Lower lobe of right lung (tissue), 2 donors: ENCODE measurements at places on chromosomes 12 and 14.
A peak's percentile ranks its signal among the peaks of the same experiment; 100 is the strongest.

DNA sequence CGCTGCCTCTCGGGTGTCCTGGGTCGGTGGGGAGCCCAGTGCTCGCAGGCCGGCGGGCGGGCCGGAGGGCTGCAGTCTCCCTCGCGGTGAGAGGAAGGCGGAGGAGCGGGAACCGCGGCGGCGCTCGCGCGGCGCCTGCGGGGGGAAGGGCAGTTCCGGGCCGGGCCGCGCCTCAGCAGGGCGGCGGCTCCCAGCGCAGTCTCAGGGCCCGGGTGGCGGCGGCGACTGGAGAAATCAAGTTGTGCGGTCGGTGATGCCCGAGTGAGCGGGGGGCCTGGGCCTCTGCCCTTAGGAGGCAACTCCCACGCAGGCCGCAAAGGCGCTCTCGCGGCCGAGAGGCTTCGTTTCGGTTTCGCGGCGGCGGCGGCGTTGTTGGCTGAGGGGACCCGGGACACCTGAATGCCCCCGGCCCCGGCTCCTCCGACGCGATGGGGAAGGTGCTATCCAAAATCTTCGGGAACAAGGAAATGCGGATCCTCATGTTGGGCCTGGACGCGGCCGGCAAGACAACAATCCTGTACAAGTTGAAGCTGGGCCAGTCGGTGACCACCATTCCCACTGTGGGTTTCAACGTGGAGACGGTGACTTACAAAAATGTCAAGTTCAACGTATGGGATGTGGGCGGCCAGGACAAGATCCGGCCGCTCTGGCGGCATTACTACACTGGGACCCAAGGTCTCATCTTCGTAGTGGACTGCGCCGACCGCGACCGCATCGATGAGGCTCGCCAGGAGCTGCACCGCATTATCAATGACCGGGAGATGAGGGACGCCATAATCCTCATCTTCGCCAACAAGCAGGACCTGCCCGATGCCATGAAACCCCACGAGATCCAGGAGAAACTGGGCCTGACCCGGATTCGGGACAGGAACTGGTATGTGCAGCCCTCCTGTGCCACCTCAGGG, 679 bp downstream of the ARF6 start:
- peak; percentile 86 for DNase-seq

DNA sequence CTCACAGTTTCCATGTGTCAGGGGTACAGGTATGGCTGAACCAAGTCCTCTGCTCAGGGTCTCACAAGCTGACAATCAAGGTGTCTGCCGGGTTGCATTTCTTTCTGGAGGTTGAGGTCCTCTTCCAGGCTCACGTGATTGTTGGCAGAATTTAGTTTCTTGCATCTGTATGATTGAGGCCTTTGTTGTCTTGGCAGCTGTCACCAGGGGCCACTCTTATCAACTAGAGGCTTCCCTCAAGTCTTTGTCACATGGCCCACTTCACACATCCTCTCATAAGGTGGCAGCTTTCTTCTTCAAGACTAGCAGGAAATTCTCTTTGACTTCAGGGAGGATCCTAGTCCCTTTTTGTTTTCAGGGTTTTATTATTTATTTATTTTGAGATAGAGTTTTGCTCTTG, 46.0 kb upstream of the FOS start:
- DNase-seq = no peak

GRCh38 chr12:103667125-103667524, 80.1 kb downstream of the STAB2 start:
- no peak for DNase-seq

DNA sequence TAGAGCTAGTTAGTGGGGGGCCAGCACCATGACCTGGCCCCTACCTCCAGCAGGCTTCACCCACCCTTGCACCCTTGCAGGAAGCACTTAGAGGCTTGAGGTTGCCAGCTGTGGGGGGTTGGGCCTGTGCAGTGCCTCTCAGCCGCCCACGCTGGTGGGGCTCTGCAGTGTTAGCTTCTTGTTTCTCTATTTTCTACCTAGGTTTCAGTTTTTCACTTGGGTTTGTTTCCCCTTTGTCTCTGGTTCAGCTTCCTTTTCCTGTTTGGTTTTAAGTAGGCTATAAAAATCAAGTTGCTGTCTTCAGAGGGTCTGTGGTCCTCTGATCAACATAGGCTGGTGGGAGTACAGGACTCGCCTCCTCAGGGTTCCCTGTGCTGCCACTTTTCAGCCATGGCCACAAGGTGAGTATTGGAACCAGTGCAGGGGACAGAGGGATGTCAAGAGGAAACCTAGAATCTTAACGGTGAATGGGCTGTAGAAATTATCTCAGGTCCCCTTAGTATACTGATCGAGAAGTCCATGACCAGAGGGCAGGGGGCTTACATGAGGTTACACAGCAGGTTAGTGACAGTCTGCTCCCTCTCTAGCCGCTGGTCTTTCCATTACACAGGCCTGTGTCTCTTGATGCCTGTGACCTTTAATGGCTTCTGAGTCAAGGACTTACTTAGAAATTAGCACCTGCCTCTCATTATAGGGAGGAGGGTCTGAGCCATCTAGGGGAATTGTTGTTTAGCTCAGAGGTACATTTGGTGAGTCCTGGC, at the start of gene EVL:
Gene EVL (plus strand): TSS at position 312 of the 761 bp plus-strand sequence. CDS start 79 bp downstream, at position 391.
- peak; percentile 87 for DNase-seq

- no peak for DNase-seq
Measured at GRCh38 chr14:37602605-37603453, 7.4 kb downstream of the TTC6 start.

- peak; percentile 89 for DNase-seq
Measured at GRCh38 chr12:96399120-96399918, 920 bp downstream of the CDK17 start.

GRCh38 chr14:34064349-34064748, 113.5 kb upstream of the EGLN3 start:
- DNase-seq = no peak

DNA sequence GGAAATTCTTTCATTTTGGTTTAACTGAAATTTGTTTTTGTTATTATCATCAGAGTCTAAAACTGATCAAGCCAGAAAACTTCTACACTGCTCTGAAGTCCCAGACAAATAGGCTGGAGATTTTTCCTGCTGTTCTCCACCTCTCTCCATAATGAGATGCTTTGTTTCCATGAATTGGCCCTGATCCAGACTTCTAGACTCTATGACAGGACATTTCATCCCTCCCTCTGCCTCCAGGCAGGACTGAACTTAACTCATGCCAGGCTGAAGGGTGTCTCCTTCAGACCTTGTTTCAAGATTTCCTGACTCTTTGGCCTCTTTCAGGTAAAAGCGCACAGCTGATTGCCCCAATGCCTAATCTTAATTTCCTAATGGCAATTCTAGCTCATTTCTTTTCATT, 69.1 kb upstream of the HOXC13 start:
- no peak for DNase-seq

DNA sequence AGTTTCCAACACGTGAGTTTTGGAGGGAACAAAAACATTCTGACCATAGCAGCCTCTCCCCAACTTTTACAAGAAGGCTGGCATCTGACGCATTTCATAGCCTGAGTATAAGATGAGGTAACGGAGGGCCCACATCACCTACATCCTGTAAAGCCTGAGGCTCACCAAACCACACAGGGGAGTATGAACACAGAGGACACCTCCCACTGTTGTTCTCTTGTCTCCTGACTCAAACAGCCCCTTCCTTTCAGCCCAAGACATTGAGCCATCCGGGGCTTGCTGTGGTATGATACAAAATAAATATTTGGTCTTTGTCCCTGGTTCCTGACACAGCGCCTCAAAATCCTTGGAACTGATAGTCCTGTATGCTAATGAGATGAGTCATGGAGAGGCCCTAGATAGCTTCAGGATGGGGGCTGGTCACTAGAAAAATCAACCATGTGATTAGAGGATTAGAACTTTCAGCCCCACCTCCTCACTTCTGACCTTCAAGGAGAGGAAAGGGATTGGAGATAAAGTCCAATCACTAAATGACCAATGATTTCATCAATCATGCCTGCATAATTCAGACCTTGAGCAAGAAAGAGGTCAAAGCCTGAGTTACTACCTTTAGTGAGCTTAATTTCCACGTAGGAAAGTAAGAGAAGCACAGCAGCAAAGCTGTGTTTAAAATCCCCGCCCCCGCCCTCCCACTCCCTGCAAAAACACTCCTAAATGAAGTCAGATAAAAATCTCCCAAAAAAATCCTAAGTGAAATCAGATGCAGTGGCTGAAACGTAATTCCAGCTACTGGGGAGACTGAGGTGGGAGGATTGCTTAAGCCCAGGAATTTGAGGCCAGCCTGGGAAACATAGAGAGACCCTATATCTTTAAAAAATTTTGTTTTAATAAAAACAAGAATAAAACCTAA, 236.4 kb downstream of the PCNX1 start:
- DNase-seq = no peak

- DNase-seq = no peak
Measured at GRCh38 chr12:15650399-15651128, 138.6 kb downstream of the EPS8 start.

- DNase-seq = no peak
Measured at GRCh38 chr14:77403768-77404167, 19.6 kb downstream of the NOXRED1 start.

DNA sequence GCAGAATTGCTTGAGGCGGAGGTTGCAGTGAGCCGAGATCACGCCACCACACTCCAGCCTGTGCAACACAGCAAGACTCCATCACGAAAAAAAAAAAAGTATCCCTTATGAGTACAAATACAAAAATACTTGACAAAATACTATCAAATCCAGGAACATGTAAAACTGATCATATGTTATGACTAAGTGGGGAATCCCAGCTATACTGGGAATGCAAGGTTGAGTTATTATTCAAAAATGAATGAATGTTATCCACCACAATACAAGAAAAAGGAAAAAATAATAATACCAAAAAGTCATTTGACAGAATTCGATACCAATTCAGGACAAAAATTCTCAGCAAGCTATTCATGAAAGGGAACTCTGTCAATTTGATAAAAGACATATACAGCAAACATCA, 32.6 kb downstream of the MOK start:
- DNase-seq = no peak

DNA sequence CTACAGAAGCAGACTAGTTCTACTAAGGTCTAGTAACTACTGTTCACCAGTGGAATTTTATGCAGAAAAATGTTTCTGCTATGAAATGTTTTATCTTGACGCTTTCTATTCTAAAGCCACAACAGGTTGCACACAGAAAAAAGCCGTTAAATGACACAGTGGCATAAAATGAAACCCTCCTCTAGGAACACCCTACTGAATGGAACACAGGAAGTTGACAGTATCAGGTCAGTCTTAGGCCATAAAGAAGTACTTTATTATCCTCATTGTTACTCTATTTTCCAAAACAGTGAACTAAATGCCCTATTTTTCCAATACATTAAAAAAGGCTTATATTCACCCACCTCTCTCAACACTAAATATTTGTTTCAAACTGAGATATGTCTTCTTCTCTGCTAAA, 21.9 kb downstream of the EPS8 start:
- DNase-seq = no peak

DNA sequence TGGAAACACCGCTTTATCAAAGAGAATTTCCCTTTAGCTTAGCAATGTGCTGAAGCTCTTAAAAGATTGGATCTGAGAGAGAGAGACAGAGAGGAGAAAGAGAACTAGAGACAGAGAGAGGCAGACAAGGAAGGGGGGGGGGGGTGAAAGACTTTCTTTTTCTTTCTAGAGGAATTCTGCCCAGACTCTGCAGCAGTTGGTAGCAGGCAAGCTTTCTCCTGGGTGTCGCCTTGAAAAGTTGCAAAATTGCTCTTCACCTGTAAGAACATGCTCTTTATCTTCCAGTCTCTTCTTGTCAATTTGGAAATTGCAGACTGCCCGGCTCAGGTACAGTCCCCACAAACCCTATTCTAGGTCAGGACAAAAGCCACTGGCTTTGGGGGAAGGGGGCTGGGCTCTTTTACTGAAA, 2.9 kb upstream of the OTX2 start:
- no peak for DNase-seq

GRCh38 chr14:79101388-79101787, 931.2 kb downstream of the NRXN3 start:
- no peak for DNase-seq

GRCh38 chr12:30548203-30548602, 147.5 kb downstream of the IPO8 start:
- DNase-seq = no peak

DNA sequence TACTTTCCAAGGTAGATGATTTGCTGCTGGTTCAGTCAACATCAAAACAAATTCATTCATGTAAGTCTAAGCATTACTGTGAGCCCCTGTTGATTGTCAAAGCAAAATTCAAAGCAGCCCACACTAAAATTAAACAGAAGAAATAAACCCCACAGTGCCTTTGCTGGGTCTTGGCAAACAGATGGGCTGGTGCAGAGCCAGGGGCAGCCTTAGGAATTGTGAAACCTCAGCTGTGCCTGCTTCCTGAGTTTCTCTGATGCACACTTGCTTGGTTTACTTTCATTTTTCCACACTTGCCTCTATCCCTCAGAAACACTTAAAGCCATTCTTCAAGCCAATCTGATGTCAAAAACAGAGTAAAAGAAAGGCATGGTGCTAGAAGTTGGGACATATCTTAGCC, 6.6 kb upstream of the PLEKHG7 start:
- DNase-seq = peak; percentile 49

- DNase-seq = no peak
Measured at GRCh38 chr14:22448905-22449599, 140.0 kb downstream of the DAD1 start.

DNA sequence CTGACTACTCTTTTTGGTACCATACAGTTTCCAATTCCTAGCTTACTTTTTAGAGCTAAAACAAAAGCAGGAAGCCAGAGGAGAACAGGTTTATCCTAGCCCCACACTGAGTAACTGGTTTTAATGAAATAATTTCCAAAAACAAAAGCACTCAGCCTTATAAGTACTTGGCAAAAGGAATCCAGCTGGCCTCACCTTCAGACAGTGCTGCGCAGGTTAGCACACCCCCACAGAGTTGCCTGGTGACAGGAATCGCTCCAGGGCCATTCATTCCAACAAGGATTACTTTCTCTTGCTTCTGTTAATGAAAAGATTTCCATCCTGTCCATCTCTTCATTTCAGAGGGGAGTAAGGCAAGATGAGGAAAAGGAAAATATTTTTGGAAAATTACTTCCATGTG, 84.6 kb downstream of the SCFD1 start:
- no peak for DNase-seq

GRCh38 chr14:68041876-68042354, 222.3 kb downstream of the RAD51B start:
- no peak for DNase-seq

GRCh38 chr12:8668441-8668840, 5.8 kb upstream of the MFAP5 start:
- no peak for DNase-seq

DNA sequence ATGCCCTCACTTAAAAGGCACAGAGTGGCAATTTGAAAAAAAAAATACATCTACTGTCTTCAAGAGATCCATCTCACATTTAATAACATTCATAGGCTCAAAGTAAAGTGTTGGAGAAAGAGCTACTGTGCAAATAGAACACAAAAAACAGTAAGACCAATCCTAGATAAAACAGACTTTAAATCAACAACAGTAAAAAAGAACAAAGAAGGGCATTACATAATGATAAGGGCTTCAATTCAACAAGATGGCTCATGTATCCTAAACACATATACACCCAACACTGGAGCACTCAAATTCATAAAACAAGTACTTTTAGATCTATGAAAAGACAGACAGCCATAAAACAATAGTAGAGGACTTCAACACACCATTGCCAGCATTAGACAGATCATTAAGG, 93.6 kb upstream of the PCED1B start:
- no peak for DNase-seq

GRCh38 chr14:47790477-47790876, 115.1 kb upstream of the MDGA2 start:
- DNase-seq = no peak

GRCh38 chr12:30972035-30972434, 45.5 kb downstream of the TSPAN11 start:
- DNase-seq = no peak

- no peak for DNase-seq
Measured at GRCh38 chr12:117545216-117545615, 183.8 kb upstream of the NOS1 start.
